ENCODE measurements at places on chromosomes 2 and 18.

DNA sequence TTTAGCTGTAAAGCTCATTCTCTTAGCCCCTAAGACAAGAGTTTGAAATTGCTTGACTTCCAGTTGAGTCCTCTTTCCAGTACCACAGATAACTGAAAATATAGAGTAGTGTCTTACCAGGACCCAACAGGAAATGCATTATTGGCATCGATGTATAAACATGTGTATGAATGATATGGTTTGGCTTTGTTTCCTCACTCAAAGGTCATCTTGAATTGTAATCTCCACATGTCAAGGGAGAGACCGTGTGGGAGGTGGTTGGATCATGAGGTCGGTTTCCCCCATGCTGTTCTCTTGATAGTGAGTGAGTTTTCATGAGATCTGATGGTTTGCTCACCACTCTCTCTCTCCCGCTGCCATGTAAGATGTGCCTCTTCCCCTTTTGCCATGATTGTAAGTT is 745.0 kb downstream of the TMEM182 start:
- DNase-seq: no peak

GRCh38 chr2:18169121-18169892 is 290.8 kb downstream of the KCNS3 start:
- DNase-seq: no peak

- DNase-seq: no peak
Observed at GRCh38 chr2:193980599-193980998, 1676.4 kb upstream of the SLC39A10 start.

DNA sequence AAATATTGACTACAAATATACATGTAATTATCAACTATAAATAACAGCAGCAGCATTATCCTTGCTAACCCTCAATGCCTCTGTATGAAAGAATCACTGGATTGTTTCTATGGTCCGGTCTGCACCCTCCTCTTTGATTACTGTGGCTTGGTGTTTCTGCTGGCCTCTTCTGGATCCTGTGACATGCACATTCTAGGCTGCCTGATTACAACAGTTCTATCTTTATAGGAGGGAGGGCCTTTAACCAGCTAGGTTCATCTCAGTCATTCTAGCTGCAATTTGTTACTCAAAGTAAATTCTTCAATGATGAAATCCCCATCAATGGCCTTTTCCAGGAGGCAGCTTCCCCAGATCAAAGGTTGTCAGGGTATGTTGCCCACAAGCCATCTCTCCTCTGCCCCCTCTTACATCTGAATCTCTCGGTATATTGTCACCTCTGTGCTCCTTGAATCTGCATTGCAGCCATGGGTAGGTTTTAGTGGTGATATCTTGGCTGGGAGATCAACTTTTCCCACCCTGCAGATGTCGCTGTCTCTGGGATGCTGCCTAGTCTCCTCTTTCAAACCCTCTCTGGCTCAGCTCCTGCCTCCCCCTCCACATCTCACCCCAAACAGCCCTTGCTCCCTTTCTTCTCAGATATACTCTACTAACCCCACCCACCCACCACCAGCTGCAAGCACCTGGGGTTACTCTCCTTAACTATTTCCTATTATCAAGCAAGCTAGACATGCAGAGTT is 106.2 kb upstream of the BZW1 start:
- DNase-seq: no peak

DNA sequence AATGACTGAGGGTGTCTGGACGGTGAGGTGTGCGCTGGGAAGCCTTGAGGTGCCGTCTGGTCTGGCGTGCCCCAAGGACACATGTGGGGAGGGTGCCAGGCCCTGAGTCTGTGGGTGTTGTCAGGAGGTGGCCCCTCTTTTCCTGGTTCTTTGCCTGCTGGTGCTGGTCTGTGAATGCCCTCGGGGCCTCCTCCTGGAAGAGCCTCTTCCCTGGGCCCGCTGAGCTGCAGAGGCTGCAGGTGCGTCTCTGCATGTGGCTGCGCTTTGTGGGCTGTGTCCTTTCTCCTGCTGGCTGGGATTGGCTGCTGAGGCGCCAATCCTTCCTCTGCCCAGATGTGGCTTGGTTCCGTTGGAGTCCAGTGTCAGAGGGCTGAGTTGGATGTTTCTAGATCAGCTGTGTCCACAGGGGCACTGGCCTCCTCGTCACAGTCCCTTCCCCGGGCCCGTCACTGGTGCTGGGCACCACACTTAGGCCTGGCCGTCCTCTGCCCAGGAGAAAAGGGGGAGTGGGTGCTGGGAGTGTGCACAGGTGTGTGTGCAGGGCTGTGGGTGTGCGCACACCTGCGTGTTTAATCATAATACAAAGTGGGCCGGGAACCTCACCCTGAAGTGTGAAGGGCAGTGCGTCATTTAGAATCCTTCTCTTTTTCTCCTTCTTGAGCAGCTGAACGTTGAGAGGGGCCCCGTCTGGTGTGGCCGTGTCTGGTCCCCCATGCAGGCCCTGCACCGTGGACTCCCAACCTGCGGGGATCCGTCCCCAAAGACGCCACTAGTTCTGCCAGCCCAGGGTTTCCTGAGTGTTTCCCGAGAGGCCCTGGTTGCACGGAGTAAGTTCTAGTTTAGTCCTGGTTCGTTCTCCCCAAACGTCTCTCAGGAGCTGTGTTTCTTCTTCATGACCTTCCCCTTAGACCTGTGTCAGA is 35.5 kb downstream of the RTP5 start:
- no peak for DNase-seq

GRCh38 chr2:144539289-144539782 is 19.4 kb upstream of the ZEB2 start:
- DNase-seq: no peak

DNA sequence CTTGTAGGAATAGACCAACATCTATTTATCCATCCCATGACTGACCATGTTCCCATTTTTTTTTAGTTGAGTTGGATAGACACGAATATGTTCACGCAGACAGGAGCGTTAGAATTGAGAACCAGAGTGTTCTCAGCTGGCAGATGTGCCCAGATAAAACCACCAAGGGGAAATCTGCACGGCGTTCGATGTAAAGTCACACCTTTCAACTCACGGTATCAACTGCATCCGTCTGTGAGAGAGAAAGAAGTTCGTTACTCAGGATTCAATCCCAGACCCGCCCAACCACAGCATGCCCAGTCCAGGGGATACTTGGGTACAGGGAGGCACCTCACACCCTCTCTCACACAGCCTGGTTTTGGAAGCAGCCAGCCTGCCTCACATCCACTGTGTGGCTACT is 26.1 kb downstream of the MAL start:
- DNase-seq: no peak

DNA sequence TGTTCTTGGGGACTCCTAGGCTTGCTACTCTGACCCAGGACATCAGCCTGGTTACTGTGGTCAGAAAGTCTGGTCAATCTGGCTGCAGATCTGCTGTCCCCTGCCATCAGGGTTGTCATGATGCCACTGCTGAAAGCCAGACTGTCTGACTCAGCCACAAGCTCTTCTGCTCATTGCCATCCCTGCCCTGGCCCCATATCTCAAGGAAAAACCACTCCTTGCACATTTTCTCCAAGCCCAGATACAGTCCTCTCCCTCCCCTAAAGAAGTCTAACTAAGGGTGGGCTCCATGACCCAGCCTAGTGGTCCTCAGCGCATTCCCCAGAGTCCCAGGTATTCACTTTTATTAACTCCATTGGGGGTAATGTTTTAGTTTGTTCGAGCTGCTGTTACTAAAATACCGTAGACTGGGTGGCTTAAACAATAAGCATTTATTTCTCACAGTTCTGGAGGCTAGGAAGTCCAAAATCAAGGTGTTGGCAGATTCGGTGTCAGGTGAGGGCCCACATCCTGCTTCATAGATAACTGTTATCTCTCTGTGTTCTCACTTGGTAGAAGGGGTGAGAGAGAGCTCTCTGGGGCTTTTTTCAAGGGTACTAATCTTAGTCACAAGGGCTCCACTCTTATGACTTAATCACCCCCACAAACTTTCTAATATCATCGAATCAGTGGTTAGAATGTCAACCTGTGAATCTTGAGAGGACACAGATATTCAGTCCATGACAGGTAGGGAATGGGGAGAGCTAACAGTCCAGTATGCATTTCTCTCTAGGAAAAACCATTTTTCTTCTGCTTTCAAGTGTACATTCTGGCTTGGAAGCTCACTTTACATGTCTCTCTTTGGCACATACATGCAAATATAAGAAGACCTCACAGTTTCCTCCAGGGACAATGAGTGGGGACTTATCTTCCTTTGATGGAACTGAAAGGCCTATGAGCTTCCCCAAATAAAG is 94.8 kb upstream of the CXCR4 start:
- DNase-seq: no peak

DNA sequence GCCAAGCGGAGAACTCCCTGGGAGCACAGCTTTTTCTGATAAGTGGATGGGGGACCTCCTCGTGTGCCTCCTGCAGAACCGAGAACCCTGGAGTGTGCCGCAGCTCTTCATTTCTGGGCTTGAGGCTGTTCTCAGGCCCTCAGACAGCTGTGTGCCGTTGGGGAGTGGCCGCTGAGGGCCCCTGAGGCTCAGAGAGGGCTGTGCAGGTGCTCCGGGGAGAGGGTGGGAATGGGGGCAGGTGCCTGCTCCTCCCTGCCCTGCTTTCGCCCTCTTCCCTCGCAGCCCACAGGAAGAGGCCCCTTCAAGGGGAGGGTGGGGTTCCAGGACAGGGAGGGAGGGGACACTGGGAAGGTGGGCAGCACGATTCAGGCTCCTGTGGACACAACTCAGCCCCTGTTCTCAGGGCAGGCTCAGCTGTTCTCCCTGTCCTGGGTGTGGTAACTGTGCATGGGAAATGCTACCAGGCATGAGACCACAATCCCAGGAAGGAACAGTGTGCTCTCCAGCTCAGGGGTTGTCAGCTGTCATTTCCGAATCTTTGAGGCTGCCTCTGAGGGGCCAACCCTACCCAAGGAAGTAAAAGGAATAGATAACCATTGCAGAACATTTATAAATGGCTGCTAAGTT is 11.3 kb downstream of the LCT start:
- DNase-seq: no peak

GRCh38 chr2:150750720-150751119 is 263.3 kb upstream of the RND3 start:
- no peak for DNase-seq
